T-cell (primary cell): ENCODE measurements at places on chromosomes 13 and 19.

DNA sequence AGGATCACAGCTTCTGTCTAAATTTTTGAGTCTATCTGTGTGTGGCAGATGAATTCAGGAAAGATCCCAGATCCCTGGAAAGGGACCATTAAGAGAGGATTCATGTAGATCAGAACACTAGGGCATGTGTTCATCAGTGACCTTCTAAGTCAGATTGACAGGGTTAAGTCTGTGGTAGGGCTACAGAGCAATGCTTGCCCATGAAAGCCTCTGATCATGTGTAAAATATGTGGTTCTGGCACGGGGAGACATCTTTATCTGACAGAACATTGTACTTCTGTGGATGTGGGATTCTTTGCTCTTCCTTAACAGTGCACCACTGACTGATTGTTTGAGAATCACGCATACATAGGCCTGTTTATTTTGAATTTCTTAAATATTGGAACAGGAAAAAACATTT is 42.9 kb downstream of the ZNF506 start:
- DNase-seq: no peak

GRCh38 chr19:29475469-29475868 is 50.3 kb upstream of the VSTM2B start:
- DNase-seq: no peak

GRCh38 chr13:94256721-94257120 is 222.8 kb downstream of the DCT start:
- no peak for DNase-seq

DNA sequence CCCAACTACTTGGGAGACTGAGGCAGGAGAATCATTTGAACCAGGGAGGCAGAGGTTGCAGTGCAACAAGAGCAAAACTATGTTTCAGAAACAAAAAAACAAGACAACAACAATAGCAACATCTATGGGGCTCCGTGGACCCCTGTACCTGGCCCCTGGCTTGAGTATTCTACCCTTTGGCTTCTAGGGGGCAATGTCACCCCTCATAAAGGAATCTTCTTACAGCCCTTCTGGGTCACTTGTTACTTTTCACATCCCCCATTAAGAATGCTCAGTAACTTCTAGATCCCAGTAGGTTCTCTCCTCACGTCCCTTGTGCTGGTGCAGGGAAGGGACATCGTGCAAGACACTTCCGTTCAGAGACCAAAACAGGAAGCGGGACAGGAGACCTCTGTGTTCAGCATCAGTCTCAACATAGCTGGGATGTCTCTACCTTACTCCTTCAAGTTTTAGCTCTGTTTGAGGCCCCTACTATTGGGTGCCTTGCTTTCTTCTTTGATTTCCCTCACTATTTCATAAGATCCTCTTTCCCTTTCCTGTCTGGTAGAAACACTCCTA is 218.1 kb upstream of the ARGLU1 start:
- no peak for DNase-seq

DNA sequence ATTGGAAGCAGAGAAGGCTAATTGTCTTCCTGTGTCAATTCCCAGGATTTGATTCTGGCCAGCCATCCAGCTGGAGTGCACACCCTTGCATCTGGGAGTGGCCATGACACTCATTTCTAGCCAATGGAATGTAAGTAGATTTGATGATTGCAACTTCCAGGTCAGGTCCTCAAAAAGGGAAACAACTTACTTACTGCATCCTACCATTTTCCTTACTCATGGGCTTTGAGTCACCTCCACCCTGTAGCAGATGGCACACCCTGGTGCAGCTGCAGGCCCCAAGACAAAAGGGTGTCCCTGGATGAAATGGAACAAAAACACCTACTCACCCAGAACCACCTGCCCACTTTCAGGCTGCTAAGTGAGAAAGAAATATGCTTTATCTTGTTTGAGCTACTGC is 27.3 kb upstream of the MPHOSPH8 start:
- no peak for DNase-seq

DNA sequence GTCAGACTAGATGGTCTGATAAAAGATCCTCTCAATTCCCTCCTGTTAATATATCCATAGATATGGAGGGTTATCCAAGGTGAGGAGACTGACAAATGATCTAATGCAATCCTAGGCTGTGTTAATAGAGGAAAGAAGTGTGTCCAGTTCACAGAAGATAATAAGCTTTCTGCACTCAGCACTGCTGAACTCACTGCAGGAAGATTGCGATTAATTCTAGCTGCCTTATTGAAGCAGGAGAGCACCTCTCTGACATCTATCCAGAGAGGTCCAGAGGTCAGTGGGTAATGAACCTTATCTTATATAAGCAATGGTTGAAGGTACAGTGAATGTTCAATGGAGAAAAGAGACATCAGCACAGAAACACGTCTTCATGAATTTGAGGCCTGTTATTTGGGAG is 75.9 kb upstream of the SLC10A2 start:
- DNase-seq: no peak

DNA sequence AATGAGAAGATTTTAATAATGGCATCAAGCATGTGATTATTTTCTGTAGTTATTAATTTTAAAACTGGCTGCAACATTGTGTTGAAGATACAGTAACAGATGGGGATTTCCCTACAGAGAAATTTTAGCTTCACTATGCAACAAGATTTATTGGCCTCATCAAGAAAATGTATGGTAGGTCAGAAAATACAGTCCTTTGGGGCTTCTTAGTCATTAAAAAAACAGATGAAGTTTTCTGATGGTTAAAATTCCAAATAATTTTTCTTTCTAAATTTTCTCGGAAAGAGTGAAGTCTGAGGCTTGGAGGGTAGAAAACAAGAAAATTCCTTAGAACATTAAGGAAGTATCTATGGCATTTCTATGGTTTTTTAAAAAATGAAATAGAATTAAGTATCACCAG is 1790.8 kb upstream of the PCDH20 start:
- no peak for DNase-seq

DNA sequence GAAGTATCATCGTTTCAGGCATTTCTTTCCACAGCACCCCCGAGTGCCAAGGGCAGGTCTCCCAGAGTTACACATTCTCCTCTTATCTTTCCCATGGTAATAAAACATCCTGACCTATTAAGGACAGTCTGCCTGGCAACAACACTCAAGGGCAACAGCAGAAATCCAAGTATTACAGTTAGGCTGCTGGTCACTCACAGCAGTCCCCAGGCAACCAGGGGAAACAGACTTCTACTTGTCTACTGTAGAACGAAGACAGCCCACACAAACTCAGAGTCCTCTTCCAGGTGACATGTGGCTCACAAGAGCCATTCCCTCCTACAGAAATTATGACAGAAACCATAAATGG is 24.3 kb downstream of the RCBTB1 start:
- no peak for DNase-seq

- no peak for DNase-seq
Observed at GRCh38 chr19:58555920-58556621, 1.2 kb upstream of the CHMP2A start.
